ENCODE measurements at places on chromosomes 12 and 14.

GRCh38 chr12:49309386-49309785 lies 13.7 kb upstream of the TROAP start:
- peak; percentile 37 for DNase-seq

DNA sequence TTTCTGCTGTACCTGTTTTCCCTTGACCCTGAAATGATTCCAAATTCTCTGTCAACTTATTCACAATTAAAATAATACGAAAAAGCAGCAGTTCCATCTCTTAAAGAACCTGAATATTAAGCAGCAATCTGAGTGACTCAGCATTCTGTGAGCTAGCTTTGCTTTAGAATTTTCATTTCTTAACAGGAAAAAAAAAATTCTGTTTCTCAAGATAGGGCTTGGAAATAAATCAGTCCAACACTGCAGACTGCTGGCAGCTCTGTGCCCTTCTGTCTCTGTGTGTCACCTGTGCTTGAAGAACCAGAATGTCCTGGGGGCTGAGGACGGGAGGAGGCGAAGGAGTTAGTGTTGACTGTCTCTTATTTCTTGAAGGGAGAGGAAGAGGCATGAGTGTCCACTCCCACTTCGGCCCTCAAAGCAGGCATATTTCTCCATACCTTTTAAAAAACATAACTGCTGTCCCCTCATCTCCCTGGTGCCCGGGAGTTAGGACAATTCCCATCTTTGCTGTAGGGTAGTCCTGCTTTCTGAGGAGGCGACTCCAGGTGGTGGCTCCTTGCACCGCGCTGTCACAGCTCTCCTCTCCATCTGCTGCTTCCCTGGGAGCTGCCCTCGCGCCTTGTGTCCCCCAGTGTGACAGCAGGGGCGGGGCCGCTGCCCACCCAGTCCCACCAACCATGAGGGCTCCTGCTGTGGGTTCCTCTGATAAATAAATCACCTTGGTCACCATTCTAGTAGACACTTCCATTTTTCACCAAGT lies 203.1 kb downstream of the CALM1 start:
- no peak for DNase-seq

GRCh38 chr12:130846369-130846768 lies 7.3 kb upstream of the STX2 start:
- no peak for DNase-seq

- no peak for DNase-seq
These were observed 1568.2 kb upstream of the SEL1L start for GRCh38 chr14:83101846-83102245.

DNA sequence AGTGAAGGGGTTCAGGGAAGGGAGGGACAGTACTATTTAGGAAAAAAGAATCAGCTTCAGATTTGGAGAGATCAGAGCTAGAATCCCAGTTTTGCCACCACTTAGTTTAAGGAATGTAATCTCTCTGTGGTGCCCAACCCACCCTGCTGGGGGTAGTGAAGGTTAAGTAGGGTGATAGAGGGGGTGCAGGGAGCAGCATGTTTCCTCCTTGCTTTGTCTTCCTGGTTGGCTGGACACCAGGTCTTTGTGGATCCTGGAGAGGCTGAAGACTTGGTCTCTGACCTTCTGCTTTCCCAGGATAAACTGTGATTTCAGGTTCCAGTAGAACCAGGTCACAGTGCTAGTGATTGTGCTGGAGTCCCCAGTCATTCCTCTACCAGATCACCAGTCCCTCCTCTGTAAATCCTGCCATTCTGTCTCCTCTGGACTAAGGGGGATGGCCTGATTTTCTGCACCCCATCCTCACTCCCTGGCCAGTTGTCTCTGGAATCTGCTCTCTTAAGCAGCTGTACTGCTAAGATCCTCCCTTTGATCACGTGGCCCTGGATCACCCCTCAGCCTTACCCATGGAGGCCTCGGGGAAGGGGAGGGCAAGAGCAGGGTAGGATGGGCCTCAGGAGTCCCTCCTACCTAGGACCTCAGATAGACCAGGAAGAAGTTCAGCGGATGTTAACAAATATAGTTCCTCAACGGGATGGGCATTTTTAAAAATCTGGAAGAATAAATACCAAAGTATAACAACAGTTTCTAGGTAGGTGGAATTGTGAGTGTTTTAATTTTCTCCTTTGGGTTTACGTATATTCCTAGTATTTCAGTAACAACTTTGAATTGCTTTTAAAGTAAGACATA lies 3.1 kb downstream of the MAP3K12 start:
- peak; percentile 89 for DNase-seq

GRCh38 chr12:91871751-91872150 lies 273.9 kb downstream of the BTG1 start:
- DNase-seq: no peak

- peak; percentile 60 for DNase-seq
These were observed 47.2 kb downstream of the MYF5 start for GRCh38 chr12:80763874-80764273.

- DNase-seq: no peak
These were observed 1035.9 kb downstream of the TRHDE start for GRCh38 chr12:73308079-73308478.

- peak; percentile 71 for DNase-seq
These were observed 6.1 kb upstream of the PAX9 start for GRCh38 chr14:36655571-36655962.

GRCh38 chr12:98419795-98420404 lies 95.5 kb upstream of the TMPO start:
- no peak for DNase-seq

GRCh38 chr14:30608533-30609006 lies 13.5 kb upstream of the SCFD1 start:
- peak; percentile 16 for DNase-seq

GRCh38 chr14:93329965-93330608 lies 2.7 kb downstream of the BTBD7 start:
- no peak for DNase-seq

GRCh38 chr14:22598099-22598895 lies at the start of gene ABHD4:
TSS of gene ABHD4 (plus strand) at chr14:22598300. CDS start at chr14:22598307, 7 bp downstream.
- DNase-seq: peak; percentile 83

- peak; percentile 77 for DNase-seq
These were observed 2.2 kb downstream of the DACT1 start for GRCh38 chr14:58639842-58640484.

DNA sequence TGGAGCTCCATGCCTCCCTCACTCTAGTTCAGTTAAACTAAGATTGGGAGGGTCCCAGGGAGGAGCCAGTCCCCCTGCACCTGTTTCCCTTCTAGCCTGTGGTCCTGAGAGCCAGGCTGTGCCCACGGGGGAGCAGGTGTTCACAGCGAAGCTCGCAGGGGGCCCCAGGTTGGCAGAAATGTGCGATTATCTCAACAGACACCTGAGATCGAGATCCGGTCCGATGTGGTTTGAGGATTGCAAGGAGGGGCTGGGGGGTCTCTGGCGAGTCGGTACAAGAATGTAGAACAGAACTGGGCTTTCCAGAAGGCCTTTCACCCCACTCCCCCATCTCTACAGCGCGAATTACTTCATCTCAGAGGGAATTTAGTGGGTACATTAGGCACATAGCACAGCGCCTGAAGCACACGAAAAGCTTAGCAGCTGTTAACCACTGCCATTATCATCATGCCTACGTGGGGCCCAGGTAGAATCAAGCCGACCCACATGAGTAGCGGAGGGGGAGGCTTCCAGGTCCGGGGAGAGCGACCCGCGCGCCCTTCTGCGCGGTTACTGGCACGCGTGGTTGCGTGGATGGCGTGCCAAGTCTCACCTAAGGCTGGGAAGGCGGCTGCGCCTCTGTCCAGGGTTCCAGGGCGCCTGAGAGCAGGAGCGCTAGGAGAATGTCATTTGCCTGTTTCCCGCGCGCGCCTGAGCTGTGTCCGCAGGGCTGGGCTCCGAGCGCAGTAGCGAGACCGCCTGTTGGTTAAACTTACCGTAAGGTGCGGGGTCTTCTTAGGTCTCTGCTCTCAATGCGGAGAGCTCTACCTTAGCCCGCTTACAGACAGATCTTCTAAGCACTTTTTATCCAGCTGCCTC lies 1539.5 kb upstream of the TMEM132C start:
- peak; percentile 21 for DNase-seq

GRCh38 chr12:125065021-125065918 lies at the start of gene AACS:
TSS of gene AACS (plus strand) at chr12:125065435. CDS start at chr12:125065585, 150 bp downstream.
- peak; percentile 89 for DNase-seq

DNA sequence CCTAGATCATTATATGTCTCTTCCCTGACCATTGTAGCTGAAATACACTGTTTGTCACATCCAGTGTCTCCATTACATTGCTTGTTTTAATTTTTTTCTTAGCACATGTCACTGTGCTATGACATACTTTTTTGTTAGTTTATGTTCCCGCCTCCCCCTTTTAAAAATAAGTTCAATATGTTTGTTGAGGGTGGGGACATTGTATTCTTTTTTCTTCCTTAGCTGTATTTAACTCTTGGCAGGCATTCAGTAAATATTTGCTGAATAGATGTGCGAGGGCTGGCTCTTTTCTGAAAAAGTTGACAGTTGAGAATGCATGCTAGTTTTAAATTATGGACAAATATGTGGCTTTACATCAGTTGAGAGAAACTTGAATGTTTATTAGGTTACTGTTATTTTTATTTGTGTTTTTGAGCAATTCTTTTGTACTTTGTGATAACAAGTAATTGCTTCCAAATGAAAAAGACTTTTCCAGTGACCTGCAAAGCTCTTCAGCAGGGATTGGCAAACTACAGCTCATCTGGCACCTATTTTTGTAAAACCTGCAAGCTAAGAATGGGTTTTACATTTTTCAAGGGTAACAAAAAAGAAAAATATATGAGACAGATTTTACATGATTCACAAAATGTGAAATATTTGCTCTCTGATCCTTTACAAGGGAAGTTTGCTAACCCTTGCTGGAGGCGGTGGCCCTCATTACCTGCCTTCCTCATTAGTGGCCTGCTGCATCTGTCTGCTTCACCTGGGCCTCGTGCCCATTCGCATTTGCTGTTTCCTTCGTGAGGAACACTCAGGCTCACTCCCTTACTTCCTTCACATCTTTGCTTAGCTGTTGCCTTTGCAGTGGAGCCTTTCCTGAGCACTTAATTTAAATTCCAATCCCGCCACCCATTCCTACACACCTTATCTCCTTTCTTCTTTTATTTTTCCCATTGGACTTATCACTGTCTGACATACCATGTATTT lies 229.4 kb downstream of the ERC1 start:
- DNase-seq: no peak

- DNase-seq: peak; percentile 25
These were observed 703 bp downstream of the NOVA1 start for GRCh38 chr14:26597071-26597588.

- DNase-seq: peak; percentile 79
These were observed 77.2 kb upstream of the DCD start for GRCh38 chr12:54725233-54725843.

- no peak for DNase-seq
These were observed 155.4 kb downstream of the SRGAP1 start for GRCh38 chr12:63999853-64000252.

DNA sequence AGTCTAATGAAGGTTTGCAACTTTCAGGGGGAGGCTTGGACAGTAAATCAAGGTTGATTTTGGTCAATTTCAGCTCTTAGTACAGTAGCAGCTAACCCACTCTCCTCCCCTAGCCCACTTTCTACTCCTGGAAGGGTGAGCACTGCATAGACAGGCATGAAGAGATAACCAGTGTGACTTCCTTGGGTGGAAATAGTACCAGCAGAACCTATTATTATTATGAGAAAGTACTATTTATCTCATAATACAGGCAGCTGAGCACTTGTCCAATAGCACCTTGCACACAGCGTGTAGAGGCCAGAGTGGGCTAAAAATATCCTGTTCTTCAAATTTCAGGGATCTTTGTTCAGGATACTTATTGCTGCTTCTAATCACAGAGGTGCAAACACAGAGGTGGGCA lies 96.2 kb upstream of the FKBP4 start:
- no peak for DNase-seq

DNA sequence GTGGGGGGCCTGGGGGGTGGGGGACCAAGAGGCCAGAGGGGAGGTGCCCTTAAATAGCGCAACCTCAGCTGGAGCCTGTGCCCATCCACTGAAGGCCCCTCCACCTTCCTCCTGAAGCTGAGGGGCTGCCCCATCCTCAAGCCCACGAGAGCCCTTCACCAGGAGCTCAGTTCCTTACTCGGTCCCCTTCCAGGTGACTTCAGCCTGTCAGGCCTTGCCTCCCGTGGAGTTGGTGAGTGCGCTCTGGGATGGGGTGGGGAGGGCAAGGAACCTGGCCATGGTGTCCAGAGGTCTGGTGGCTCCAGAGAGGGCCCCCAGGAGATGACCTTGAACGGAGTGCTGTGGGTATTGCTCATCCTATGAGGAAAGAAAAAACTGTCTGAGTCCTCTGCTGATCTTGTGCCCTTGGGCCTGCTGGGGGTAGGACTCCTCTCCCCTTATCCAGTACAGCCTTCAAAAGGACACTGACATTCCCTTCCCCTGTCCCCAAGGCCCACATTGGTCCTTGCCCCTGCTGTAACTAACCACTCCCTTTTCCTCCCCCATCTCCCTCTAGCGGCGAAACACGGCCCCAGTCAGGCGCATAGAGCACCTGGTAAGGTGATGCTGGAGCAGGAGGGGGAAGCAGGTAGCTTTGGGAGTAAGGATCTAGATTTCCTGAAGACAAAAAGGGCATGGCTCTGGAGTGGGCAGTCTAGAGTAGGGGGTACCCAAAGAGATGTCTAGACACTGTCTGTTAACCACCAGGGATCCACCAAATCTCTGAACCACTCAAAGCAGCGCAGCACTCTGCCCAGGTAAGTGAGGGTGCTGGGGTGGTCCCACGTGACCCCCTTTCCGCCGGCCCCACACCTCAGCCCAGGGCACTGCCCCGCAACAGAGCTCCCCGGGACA lies 3.6 kb downstream of the TNS2 start:
- DNase-seq: peak; percentile 93
